ENCODE measurements at places on chromosomes 3 and 15.

DNA sequence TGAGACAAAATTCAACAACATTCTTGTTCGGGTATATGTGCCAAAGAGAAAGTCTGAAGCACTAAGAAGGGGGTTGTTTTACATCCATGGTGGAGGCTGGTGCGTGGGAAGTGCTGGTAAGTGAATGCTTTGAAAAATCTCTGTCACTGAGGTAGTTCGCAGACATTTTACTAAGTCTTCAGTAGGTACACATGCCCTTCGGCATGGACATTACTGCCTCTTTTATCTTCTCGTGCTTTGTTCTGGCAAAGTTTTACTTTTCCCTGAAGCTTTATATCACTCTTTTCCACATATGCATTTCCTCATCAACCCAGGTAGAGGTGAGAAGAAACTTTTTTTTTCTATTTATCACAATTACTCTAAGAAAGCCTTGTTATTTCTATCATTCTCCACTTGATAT lies 3.6 kb downstream of the AADAC start:
- DNase-seq = no peak

DNA sequence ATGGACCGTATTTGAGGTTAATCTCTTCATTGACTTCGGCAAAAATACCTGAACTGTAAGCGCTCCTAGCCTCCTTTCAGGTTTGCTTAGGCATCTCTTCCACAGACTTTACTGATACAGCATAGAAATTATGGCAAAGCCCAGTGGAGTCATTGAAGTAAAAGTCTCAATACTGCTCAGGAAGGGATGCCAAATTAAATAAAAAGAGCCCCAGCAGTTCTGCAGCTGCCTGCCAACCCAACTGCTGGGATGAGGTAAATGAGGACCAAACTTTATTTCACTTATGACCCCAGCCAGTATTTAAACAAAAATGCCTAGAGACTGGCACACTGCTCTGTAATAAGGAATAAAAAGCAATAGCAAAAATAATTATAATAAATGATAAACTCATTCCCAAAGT lies 65.4 kb downstream of the IQCH start:
- DNase-seq = no peak

DNA sequence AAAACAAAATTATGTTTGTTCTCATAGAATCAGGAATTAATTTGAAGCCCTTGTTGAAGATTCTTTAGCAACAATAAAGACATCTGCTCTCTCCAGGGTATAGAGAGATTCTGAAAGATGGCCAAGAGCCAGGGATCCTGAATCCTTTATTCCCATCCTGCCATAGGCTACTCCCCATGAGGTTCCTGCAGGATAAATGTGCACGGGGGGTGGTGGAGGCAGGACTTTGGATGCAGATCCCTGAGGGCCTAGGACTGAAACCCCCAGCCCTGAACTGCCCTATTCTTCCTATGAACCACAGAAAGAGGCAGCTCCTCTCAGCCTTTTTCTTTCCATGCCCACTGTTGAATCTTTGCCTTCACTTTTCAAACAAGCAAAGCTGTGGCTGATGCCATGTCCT lies 17.1 kb downstream of the TMEM108 start:
- DNase-seq = no peak

DNA sequence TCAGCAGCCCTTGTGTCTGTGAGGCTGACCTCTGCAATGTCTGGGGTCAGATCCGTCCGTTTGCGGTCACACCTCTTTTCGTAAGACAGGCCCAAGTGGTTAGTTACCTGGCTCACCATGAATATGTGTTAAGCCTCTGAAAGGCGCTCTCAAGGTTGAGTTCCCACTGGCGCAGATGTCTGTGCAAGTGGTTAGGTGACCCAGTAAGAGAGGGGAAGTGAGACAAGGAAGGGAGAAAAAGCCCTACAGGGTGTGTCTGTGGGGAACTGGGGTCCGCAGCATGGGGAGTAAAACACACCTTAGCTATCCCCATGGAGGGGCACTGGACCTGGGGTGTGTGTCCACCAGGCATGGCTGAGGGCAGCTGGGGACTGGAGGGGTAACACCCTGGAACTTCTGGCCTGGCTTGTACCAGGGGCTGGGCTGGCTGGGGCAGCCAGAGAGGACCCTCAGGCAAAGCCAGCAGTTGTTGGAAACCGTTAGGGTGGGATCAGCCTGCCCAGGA lies 391.6 kb upstream of the PROK2 start:
- DNase-seq = no peak

GRCh38 chr15:79474252-79474651 lies 42.1 kb downstream of the MINAR1 start:
- DNase-seq = no peak

DNA sequence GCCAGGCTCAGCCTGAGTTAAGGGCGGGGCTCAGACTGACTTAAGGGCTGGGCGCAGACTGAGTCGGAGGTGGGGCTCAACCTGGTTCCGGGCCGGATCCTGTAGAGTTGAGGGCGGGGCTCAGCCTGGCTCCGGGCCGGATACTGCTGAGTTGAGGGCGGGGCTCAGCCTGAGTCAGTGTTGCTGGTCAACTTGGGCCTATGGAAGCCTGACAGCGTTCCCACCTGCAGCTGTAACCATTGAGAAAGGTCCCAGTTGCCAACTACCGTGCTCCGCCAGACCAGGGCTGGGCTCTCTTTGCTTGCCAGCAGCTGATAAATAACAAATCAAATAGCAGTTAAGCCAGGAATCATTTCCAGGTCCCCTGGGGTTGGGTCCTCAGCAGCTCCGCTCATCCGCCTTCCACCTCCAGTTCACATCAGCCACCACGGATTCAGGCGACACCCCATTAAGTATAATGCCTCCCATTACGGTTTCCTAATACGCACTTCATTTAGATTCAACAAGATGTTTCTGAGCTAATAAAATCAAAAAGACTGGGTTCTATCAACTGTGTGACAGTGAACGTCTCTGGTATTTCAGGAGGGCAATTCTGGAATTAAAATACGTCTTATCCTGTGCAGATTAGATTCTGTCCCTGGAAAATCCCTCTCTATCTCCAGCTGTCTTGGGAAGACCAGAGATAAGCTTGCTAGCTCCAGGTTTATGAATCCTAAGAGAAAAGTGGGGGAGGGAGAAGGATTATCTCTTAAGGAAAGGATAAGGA lies 7.3 kb downstream of the GRIP2 start:
- DNase-seq = no peak

DNA sequence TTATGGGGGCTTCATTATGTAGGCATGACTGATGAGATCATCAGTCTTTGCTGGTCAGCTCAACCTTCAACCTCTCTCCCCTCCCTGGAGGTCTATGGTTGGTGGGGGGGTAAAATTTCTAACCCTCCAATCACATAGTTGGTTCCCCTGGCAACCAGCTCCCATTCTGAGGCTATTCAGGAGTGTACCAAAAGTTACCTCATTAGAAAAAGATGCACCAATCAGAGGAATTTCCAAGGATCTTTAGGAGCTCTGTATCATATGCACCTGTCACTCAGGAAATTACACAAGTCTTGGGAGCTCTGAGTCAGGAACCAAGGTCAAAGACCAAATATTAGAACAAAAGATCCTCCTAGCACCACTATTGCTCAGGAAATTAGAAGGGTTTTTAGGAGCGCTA lies 21.4 kb upstream of the LEO1 start:
- no peak for DNase-seq

DNA sequence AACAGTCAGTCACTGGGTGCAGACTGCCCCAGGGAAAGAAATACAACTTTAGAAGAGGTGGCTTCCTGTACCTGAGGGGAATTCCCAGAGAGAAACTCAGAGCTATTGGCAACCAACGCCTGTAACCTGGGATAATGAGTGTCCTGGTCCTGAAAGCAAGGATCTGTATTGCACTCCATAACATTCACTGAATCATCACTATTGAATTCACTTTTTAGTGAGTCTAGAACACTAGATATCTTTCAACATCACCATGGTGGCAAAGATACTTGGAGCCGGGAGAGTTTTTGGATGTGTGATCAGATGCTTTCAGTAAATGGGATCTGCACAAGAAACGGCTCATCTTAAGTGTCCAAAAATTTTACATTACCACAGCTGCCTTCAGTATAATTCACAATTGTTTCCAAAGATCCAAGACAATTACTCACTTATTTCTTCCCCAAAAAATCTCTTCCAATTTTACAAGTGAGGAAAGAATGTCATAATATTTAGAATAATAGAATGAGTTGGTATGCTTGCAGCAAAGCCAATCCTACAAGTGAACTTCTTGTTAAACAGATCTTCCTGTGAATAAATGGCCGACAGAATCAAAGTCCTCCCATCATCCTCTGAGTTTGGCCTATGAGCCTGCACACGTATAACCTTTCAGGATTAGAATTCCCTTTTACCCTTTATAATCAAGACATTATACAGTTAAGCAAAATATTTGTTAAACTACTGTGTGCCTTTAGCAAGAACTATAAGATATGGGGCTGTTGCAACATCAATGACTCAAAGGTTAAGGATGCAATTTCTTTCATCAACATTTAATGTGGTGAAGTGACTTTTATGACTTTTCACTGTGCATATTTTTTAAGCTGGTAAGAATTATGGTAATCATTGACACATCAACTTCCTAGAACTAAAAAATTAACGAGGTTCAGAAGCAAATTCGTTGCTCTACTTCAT lies 243.3 kb upstream of the COL8A1 start:
- no peak for DNase-seq

DNA sequence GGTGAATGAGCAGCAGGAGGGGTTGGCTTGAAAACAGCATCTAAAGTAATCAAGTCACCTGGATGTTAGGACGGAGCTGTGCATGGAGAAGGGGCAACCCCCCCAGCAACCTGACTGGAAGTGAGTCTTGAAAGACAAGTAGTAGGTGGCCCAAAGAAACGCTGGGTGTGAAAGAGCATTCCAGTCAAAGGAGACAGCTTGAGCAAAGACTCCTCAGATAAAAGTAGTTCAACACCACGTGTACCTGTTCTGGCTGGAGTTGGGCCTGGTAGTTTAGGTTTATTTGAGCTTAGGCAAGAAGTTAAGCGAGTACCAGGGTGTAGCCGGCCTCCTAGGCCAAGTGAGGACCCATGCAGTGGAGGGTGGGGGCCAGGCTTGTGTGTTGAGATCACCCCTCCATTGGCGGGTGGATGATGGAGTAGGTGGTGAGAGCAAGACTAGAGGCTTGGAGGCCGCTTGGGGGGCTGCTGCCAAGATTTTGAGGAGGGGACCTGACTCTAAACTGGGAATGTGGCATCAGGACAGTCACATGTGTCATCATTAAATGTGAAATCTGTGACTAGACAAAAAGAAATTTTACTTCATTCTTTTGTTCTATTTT lies 61.3 kb downstream of the ABHD2 start:
- DNase-seq = no peak

DNA sequence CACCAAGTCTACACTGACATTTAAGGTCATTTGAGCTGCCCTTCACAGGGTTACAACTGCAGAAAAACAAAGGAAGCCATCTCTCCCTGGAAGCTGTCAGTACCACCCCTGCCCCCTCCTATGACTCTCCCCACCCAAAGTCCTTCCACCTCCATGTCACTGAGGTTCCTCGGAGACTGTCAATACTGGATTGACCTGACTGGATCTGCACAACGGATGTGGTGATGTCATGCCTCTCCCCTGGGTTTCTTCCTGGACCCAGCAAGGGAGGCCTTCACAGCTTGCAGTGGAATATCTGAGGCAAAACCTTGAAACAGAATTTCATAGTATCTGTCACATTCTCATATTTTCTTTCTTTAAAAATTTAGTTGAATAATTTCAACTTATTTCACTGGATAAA lies 153.5 kb downstream of the CLSTN2 start:
- no peak for DNase-seq

DNA sequence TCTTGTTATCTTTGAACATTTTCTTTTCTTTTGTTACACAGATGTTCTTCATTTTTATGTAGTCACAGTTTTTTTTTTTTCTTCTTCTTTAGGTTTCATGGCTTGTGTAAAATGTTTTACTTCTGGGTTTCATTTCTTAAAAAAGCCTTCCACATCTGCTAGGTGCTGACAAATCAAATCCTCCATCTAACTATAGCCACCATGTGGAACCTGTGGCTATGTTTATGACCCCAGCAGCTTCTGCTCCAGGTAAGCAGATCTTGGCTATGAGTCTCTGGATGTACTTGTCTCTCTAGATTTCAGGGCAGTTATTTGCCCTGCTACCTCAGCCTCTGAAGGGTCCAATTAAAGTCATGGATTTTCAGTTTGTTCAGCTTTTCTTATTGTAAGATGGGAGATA lies 44.5 kb downstream of the OXSM start:
- no peak for DNase-seq

DNA sequence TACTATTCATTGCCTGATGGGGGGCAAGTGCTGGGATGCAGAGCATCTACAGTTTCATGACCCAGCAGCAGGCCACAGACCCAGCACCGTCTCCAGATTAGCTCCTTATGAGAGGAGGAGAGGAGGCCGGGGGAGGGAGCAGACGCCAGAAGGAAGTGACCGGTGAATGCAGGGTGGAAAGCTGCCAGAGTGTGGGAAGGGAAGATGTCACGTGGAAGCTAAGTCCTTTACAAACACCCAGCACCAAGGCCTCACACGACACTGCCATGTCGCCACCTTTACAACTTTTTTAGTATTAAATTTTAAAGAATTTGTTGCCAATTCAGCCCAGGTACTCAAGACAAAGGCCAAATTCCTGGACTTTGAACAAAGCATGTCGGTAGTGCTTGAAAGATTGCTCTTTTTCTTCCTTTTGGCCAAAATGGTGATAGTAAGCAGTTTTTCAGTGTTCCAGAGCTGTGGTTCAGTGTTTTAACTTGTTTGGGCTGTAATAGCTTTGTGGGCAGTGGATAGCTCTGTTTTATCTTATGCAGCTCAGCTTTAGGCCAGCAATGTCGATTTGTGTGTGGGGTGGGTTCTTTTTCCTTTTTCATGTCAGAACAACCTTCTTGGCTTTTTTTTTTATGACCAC lies 58.2 kb downstream of the ZBTB38 start:
- DNase-seq = no peak

- no peak for DNase-seq
Observed at GRCh38 chr3:192620275-192620674, 107.1 kb downstream of the FGF12 start.

- no peak for DNase-seq
Observed at GRCh38 chr15:64558460-64559179, 98.2 kb downstream of the ZNF609 start.

DNA sequence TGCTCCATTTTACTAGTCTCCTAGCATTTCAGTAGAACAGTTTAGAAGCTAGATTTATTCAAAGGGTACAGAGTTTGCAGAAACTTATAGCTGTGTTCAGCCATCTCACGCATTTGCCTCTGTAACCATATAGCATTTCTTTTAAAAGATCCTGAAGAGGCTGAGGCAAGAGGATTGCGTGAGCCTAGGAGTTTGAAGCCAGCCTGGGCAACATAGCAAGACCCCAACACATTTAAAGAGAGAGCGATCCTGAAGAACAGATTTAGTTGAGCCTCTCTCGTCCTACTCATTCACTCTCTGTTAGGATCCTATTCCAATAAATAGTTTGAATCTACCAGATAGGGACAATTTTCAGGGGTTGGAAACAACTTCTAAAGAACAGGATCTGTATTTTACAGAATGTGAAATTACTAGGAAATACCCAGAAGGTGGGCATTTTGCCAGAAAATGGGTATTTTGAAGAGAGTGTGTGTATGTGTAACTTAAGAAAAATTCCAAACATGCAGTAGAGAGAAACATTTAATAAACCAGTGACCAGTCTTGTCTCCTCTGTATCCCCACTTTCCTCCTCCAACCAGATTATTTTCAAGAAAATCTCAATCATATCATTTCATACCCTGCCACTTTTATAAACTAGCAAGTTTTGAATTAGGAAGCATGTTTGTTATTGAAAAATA lies 4.5 kb downstream of the EIF3J start:
- DNase-seq = no peak

- no peak for DNase-seq
Observed at GRCh38 chr3:32428092-32429068, 36.7 kb downstream of the CMTM7 start.

GRCh38 chr15:29046281-29046810 lies 160.6 kb downstream of the APBA2 start:
- no peak for DNase-seq

Measured in cortex of kidney (tissue), 1 donor.